ENCODE measurements at places on chromosomes 1 and 21. TPM values are rescaled to one million over a fixed set of nuclear protein-coding genes. Genes with fewer than 3 reads are reported as not detected.

The ERICH3 gene
- not detected for total RNA-seq

The RBBP5 gene
- 28.0 TPM for total RNA-seq

The INAVA gene
- not detected for total RNA-seq

The ATP1A2 gene
- total RNA-seq, result not detected

The SLAMF6 gene
- 39.7 TPM for total RNA-seq

The AADACL3 gene
- total RNA-seq, result not detected

The NBL1 gene
- total RNA-seq, result 17.6 TPM

The GPR161 gene
- not detected for total RNA-seq

- no peak for DNase-seq
Observed at GRCh38 chr21:42009018-42009830, 936 bp downstream of the ZBTB21 start.

DNA sequence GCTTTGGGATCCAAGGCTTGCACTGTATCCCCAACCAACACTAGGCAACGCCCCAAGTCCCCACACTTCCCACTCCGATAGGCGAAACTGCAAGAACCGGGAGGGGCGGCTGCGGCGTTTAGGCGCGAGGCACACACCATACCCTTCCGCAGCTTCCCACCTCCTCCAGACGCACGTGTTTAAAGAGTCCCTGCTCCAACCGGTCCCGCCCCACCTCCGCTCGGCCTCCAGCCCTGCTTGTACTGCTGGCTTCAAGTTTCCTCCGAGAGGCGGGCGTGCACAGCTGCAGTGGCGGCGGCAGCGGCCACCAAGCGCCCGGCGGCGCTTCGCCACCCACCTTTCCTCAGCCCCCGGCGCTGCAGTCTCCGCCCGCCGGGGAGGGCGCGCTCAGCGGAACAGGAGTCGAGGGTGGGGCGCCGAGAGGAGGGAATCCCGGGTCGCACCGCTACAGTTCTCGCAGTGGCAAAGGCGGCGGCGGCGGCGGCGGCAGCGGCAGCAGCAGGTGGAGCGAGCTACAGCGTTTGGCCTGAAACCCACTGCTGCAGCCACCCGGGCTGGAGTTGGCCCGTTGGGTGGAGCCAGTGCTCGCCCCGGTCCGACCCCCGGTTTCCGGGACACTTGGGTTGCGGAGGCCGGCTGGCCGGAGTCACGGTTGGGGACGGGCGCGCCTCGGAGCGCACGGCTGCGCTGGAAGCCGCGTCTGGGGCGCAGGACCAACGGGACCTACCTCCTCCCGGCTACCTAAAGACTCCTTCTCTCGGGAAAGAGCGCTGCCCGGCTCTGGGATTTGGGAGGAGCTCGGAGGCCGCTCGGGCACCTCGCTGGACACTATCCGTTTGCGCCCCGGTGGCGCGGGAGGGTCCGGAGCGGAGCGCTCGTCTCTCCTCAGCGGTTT is at the start of gene CNIH3:
Gene CNIH3 (plus strand): TSS at position 457 of the 895 bp plus-strand sequence. CDS start 858 bp downstream, outside the sequence.
- no peak for DNase-seq

- DNase-seq, result no peak
Observed at GRCh38 chr1:20571427-20571826, 17.5 kb upstream of the CDA start.

DNA sequence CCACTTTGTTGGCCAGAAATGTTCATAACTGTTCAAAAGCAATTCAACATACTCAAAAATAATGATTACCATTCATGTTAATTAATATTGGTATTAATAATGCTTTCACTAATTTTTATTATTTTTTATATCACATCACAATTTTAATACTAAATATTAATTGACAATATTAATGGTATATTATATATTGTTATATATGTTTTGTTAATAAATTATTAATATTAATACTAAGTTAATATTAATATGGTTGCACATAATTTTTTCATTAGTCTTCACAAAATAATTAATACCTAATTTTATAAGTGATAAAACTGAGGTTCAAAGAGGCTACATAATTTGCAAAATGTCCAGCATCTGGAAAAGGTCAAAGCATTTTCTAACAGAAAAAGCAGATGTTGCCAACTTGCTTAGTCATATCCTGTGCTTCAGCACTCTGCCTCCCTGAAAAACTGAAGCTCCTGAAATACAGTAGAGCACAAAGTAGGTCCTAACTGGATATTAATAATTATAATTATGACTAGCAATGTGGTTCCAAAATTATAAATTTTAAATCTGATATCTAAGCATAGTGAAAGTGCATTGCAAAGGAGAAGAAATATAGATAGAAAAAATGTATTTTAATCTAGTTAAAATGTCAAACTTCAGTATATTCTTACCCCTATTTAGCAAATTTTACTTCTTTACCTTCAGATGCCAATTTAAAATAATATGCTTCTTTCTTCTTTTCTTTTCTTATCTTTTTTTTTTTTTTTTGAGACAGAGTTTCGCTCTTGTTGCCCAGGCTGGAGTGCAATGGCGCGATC is 123.2 kb upstream of the TNFSF4 start:
- no peak for DNase-seq

GRCh38 chr1:89023026-89023425 is 360 bp upstream of the GBP3 start:
- no peak for DNase-seq

GRCh38 chr1:164659621-164660411 is 100.8 kb downstream of the PBX1 start:
- no peak for DNase-seq

GRCh38 chr1:157955857-157956256 is 37.6 kb upstream of the KIRREL1 start:
- DNase-seq, result no peak

DNA sequence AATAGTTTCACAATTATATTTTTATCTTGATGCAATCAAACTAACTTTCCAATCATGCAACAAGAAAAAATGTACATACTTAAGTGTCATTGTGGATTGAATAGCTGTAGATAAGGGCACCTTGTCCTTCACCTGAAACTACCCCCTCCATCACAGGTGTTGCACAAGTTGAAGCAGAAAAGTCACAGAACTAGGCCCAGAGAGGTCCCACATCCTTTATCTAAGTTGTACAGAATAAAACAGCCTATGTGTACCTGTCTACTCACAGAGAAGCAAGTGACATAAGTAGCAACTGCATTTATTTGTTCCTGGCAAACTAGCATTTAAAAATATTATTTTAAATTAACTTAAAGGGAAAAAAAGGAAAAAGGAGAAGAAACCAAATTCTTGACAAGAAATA is 256.8 kb downstream of the FAF1 start:
- no peak for DNase-seq

- no peak for DNase-seq
Observed at GRCh38 chr1:172308577-172308976, 111.9 kb upstream of the C1orf105 start.

DNA sequence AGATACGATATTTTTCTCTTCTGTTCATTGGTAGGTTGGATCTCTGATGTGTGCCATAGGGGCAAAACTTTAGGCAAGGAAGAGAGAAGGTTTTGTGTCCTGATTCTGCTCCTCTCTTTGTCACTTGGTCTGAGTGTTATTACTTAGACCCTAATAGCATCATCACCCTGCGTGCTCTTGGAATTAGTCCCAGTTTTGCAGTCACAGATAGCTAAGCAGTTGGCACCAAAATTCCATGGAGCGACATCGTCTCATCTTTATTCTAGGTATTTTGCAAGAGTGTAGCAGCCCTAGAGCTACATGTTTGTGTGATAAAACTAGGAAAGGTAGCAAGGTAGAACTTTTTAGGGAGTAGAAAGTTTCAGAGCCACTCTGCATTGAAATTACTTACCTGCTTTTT is 23.8 kb downstream of the PIP5K1A start:
- no peak for DNase-seq

- no peak for DNase-seq
Observed at GRCh38 chr1:95209291-95209690, 24.7 kb upstream of the RWDD3 start.

DNA sequence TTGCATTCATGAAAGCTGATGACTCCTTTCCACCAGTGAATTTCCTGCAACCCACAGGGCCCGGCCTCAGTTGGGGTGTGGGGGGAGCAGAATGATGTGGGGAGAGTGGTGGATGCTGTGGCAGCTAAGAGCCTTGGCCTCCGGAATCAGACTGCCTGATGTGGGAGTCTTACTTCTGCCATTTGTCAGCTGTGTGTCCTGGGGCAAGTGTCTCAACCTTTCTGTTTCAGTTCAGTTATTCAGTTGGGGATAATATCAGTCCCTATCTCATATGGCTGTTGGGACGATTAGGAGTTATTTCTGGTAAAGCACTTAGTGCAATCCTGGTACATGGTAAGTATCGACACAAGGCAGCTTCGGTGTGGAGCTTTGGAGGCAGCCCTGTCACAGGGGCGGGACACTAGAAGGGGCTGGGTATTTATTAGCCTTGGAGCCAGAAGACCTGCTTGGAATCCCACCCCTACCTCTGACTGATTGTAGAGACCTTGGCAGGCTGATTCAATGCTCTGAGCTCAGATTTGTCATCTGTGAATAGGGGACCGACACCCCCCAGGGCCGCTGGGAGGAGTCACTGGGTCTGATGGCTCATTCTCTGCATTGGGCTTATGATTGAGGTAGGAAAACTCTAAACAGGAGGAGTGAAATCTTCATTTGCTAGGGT is 19.6 kb downstream of the ARHGEF10L start:
- no peak for DNase-seq

- no peak for DNase-seq
Observed at GRCh38 chr1:24620678-24621077, 22.4 kb upstream of the SRRM1 start.

DNA sequence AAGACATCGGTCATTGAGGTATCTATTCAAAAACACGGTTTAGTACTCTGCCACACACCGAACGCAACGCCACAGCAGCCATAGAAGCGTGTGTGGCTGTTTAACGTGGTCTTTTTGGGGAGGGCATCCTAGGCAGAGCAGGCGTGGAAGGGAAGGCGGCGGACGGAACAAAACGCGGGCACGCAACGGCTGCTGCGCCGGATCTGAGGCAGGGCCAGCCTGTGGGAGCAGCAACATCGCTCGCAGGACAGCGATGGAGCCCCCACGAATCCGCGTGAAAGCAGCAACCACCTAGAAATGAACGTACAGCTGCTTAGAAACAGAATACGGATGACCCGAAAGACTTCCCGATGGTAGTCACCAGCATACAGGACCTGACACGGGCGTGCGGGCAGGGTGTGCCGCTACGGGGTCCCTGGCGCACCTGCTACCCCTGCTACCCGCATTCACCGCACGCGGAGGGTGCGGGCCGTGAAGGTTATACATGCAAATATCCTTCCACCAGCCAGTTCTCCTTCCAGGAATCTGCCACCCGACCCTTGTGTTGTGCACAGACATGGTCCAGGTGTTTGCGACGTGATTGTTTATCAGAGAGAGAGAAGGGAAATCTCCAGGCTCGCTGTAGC is 114.4 kb upstream of the COL6A1 start:
- DNase-seq, result no peak

- DNase-seq, result no peak
Observed at GRCh38 chr1:46180082-46180616, 3.9 kb upstream of the P3R3URF start.

DNA sequence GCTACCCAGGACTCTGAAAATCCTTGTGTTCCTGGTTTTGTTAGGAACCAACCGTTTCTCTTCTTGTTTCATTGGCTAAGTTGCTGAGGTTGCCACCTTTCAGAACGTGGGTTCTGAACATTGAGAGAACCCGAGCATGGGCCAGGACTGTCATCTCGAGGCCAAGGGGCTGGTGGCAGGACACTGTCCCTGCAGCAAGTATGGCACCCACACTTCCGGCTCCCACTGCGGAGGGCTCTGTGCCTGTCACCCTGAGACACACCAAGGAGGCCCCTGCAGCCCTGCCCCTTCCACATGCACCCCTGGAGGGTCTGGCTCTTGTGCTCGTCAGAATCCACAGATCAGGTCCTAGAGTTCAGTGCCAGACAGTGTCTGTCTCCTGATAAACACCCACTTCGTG is 39.1 kb upstream of the LRRC3 start:
- DNase-seq, result no peak

DNA sequence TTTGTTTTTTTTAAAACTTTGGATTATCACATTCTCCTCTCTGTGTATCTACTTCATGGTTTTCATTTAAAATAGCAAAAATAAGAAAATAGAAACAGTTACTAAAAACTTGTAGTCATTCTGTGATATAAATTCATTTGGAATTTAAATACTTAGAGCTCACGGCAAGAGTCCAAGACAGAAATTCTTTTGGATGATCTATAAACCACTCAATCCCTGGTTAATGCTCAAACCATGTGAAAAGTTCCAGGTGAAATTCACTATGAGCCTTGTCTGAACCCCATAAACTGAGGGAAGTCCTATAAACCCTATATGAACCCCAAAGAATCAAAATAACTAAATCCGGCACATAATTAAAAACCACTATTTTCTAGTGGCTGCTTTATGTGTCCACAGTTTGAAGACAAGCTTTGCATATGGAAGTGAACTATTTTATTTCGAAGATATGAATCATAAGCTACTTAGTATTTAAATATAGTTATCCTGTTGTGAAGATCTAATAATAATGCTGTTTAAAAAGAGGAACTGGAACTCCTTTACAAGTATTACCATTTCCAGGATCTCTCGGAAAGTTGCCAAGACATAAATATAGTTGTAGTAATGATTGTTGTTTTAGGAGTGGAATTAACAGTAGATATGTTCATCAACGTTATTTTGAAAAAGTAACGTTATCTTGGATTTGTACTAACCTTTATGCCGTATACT is 163.5 kb downstream of the NFIA start:
- no peak for DNase-seq

- DNase-seq, result no peak
Observed at GRCh38 chr1:6205849-6206519, at the start of gene RNF207. TSS of gene RNF207 (plus strand) at chr1:6206119. CDS start at chr1:6206536, 417 bp downstream.

GRCh38 chr1:237910834-237911233 is 20.1 kb upstream of the ZP4 start:
- no peak for DNase-seq

GRCh38 chr1:3865606-3866160 is 8.4 kb downstream of the DFFB start:
- DNase-seq, result no peak

DNA sequence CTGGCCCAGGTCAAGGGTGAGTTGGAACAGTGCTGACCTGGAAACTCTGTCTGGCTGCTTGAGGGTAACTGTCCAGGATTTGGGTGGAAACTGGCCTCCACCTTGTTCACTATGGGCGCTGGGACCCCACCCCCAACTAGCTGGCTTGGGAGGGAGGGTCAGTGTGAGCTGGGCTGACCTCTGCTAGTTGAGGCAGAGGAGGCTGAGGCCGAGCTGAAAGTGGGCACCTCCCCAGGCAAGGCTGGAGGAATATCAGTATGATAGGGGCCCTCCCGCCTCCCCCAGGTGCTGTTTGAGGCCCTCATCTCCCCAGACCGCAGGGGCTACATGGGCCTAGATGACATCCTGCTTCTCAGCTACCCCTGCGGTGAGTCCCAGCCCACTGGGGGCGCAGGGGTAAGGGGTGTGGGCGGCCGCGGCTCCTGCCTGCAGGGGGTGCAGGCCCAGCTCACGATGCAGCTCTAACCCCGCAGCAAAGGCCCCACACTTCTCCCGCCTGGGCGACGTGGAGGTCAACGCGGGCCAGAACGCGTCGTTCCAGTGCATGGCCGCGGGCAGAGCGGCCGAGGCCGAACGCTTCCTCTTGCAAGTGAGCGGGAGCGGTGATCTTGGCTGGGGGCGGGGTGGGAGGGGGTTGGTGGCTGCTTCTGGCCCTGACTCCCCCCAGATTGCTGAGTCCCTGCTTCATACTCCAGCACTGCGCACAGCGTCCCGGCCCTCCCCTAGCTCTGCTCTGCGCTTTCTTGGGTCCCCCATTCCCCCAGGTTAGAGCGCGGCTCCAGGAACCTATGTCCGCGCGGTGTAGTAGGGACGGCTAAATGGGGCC is 22.9 kb downstream of the PTPRU start:
- no peak for DNase-seq
